GM19239 (cell line): ENCODE measurements at places on chromosomes 4 and X.

DNA sequence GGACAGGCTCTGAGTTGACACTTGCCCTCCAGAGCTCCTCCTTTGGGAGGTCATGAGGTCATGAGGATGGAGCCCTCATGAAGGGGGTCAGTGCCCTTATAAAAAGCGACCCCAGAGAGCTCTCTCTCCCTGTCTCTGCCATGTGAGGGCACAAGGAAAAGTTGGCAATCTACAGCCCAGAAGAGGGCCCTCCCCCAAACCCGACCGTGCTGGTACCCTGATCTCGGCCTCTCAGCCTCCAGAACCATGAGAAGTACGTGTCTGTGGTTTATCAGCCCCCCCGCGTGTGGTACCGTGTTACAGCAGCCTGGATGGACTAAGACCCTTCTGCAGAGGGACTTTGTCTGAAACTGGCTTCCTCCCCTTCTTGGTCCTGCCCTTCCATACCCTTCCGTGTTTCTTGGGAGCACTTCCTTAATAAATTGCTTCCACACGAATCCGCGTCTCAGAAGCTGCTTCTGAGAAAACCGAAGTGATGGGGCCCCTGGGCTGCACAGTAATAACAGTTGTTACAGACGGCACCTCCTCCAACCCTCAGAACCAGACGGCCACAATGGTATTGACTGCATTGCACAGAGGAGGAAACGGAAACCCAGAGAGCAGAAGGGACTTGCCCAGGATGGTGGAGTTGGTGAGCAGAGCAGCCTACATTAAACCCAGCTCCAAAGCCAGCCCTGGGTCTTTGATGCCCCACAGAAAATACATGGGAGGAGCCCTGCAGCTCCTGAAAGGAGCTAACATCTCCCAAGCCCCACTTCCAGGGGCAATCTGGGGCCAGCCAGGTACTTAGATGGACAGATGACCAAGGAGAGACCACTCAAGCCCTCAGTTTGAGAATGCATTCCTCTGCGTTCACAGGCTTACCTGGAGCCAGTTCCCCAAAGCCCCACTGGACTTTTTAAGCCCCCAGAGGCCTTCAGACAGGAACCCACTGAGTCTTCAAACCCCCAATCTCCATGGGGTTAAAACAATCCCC, 242.7 kb downstream of the BCOR start:
- DNase-seq, result no peak

- DNase-seq, result no peak
These were observed 58.5 kb downstream of the PGRMC2 start for GRCh38 chr4:128228845-128229795.

DNA sequence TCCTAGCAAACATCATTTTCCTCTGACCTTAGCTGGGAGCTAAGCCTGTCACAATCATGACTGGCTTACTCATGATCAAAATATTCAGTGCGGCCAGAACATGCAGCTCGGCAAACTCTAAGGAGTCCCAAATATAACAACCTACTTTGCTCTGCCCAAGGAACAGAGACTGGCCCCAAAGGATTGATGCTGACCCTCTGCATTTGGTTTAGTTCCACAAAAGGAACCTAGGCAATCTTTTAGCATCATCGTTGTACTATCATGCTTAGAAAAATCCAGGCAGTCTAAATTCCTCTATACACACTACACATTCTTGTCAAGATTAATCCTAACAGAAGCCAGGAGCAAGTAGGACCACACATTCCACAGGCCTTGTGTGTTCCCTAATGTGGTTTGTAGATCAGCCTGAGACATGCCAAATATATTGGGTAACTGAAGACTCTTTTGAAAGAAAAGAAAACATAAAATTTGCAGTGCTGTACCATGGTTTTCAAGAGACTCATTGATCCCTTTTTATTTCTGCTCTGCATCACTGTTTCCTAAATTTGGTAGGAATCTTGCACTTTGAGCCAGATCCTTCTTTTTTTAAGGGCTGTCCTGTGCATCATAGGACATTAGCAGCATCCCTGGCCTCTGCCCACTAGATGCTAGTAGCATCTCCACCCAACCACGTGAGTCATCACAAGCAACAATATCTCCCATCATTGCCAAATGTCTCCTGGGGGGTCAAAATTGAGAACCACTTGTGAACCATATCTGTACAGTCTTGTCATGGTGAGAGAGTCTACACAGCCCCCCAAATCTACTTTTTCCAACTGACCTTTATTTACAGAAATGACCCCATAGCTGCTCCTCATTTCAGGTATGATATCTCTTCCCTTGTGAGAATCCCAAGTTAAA, 17.6 kb upstream of the CC2D2A start:
- no peak for DNase-seq

- DNase-seq, result no peak
These were observed 53.1 kb upstream of the TMEM33 start for GRCh38 chr4:41881981-41882624.

DNA sequence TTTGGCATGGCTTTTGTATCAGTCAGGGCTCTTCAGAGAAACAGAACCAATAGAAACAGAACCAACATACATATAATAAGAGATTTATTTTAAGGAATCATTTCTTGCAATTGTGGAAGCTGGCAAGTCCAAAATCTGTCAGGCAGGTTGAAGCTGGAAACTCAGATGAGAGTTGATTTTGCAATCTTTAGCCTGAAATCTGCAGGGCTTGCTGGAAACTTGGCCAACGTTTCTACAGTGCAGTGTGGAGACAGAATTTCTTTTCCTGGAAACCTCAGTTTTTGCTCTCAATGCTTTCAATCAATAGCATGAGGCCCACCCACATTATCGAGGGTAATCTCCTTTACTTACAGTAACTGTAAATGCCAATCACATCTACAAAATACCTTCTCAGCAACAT, 45.4 kb downstream of the COMMD8 start:
- no peak for DNase-seq

DNA sequence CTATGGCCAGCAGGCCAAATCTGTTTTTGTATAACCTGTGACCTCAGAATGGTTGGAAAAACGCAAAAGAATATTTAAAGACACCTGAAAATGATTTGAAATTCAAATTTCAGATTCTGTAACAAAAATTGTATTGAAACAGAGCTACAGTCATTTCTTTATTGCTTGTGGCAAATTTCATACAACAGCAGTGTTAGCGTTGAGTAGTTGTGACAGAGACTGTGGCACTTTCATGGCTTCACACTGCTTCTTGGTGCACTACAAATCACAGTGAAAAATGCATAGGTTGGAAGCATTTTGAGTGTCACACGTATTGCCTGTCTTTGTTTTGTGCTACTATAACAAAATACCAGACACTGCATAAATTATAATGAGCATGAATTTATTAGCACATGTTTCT, 12.2 kb upstream of the PARM1 start:
- DNase-seq, result no peak

GRCh38 chr4:112185334-112185733, 40.1 kb downstream of the FAM241A start:
- no peak for DNase-seq

DNA sequence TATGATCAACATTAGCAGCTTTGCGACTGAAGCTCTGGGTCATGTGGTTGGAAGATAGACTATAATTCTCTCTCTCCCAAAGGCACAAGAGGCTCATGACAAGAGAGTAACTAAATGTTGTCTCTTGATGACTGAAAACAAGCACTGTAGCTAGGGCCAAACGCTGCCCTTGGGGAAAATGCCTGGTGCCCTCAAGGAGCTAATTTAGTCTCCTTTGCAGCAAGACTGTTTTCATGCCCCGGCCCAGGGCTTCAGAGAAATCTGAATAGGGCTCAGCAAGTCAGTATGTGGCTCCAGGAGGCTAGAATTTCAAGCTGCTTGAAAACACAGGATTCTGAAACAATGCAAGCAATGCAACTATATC, 411.9 kb downstream of the GPAT3 start:
- no peak for DNase-seq

DNA sequence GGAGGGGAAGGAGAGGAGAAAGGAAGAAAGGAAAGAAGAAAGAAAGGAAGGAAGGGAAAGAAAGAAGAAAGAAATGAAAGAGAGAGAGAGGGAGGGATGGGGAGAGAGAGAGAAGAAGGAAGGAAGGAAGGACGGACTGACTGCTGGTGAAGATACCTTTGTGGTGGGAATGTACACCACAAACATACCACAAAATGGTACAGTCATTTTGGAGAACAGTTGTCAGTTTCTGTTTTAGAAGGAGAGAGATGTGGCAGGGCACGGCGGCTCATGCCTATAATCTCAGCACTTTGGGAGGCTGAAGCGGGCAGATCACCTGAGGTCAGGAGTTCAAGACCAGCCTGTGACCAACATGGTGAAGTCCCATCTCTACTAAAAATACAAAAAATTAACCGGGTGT, 40.0 kb upstream of the SHISA3 start:
- DNase-seq, result no peak

DNA sequence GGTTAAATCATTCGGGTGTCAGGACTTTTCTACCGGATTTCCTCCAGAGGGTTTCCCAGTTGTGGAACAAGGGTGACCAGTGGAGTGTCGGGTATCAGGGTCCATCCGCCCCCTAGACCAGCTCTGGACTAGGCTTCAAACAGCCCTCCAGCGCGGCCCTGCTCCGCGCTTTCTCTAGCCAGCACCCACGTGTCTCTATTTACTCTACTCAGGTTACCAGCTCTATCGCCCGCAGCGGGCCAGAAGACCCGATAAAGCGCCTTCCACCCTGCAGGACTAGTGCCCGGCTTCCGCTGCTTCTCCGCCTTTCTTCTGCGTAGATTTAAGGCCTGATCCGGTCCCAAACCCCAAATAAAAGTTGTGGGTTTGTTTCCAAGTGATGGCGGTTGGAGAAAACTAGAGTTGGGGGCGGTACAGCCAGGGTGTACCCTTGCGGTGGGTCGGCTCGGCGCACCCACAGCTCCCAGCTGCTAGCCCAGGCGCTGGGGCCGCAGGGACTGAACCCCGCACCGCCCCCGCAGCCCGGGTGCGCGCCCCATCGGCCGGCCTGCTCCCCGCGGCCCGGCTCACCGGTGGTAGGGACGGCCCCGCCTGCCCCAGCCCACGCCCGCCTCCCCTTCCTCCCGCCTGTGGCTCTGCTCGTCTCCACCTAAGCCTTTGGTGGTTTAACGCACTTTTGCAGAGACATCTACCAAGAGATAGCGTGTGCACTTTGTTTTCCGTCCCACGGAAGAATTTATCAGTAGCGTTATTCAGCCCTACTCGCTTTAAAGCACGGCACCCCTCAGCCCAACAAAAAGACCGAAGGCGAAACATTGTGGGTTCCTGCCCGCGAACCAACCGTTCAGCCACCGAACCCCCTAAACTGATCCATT, 2.1 kb downstream of the LEF1 start:
- no peak for DNase-seq

DNA sequence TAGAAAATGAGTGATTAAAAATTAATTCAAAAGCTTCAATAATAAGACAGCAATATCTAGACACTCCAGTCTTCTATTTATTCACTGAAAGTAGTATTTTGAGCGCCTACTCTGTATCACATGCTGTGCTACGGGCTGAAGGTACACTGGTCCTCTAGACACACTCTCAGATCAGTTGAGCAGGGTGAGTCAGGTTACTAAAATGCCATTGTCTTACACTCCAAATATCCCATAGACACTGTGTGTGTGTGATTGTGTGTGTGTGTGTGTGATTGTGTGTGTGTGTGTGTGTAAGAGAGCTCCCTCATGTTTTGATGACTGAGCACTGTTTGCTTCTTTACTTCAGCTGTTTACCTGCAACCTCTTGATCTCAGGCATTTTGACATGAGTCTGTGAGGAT, 342.8 kb upstream of the BOD1L1 start:
- DNase-seq, result no peak

GRCh38 chr4:19309378-19309777, 942.3 kb upstream of the SLIT2 start:
- no peak for DNase-seq

GRCh38 chr4:54231768-54232688, 2.9 kb downstream of the PDGFRA start:
- DNase-seq, result no peak

DNA sequence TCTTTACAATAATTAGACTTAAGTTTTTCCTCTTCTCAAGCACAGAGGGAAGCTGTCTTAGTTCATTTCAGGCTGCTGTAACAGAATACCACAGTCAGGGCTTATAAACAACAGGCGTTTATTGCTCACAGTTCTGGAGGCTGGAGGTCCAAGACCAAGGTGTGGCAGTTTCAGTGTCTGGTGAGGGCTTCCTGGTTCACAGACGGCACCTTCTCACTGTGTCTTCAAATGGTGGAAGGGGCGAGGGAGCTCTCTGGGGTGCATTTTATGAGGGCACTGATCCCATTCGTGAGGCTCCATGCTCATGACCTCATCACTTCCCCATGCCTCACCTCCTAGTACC, 115.7 kb upstream of the MXRA5 start:
- no peak for DNase-seq

GRCh38 chrX:103626855-103627254, 1.9 kb upstream of the TCEAL1 start:
- no peak for DNase-seq

GRCh38 chr4:38004062-38004461, 43.9 kb downstream of the PTTG2 start:
- no peak for DNase-seq

DNA sequence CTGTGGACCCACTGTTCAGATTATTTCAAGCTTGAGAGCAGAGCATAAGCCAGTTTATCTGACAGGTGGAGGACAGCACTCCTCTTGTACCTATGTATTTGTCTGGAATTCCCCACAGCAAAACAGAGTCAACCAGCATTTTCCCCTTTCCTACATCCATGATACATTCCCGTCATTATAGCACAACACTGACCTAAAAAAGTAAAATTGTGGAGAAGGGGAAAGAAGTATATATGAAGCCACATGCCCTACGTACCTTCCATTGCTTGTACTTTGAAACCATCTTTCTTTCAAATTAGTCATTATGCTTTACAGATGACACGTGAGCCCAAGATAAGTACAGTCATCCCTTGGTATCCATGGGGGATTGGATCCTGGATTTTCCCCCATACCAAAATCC, 73.3 kb downstream of the KLHL8 start:
- no peak for DNase-seq

DNA sequence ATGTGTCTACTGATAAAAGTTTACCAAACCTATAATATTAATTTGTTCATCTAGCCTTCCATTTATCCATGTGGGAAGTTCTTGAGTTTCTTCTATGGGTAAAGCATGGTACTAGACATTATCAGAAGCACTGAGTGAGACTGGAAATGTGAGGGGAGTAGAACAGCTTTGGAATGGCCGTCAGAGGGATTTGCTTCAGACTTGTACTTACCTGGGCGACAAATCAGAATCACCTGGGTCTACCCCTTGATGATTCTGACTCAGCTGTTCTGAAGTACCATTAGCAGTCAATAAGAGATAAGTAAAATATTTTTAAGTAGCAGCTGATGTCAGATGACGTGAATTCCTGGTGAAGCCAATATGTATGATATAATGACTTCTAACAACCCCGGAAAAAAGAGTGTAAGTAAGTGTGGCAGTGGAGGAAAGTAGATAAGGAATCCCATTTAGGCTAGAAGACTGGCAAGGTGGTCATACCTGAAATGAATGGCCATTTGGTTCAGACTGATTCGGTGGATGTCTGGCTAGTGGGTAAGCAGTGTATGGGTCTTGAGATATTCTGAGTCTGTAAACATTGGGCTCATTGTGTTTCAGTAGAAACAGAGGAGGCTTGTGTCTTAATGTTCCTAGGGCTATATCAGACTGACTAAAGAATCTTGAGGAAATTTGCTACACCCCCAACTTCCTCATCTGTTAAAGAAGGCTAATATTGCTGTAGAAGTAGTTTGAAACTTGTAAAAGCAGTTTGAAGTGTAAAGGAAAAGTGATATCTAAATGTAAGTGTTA, 409.2 kb downstream of the NKX6-1 start:
- no peak for DNase-seq

GRCh38 chrX:41435708-41436107, 11.4 kb upstream of the NYX start:
- DNase-seq, result no peak

- no peak for DNase-seq
These were observed 142.8 kb downstream of the GRIA2 start for GRCh38 chr4:157363360-157363759.
